ENCODE measurements at places on chromosomes 7 and 10.
A peak's percentile ranks its signal among the peaks of the same experiment; 100 is the strongest.

GRCh38 chr7:70733090-70733489, 398.9 kb upstream of the GALNT17 start:
- DNase-seq: no peak

- peak; percentile 59 for DNase-seq
These were observed 134.3 kb upstream of the PDE1C start for GRCh38 chr7:32204361-32205018.

DNA sequence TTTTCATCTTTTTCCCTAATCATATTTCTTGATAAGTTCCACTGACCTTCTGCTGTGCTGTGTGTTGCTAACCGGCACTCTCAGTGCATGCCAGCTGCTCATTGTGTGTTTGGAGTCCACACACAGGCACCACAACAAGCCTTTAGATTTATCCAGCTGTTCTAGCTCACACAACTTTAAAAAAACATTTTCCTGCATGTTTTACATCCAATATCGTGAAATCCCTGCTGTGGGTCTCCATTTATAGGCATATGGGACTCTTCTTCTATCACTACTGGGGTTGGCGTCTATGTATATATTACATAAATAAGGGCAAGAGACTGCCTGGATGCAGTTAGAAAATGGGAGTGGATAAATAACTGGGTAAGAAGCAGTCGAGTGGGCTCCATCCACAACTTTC, 183.6 kb upstream of the ADARB2 start:
- DNase-seq: no peak

DNA sequence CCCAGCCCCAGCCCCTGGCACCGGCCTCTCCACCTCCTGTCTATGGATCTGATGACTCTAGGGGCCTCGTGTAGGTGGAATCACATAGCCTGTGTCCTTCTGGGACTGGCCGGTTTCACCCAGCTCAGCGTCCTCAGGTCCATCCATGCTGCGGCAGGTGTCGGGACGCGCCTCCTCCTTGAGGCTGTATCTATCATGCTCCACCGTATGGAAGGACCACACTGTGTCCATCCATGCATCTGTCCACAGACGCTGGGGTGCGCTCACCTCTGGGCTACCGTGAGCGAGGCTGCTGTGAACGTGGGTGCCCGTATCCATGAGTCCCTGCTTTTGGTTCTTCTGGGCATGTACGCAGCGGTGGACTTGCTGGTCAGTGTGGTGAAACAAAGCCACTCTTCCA, 281.1 kb downstream of the MAD1L1 start:
- no peak for DNase-seq

- no peak for DNase-seq
These were observed 73.1 kb downstream of the TLL2 start for GRCh38 chr10:96440361-96441292.

DNA sequence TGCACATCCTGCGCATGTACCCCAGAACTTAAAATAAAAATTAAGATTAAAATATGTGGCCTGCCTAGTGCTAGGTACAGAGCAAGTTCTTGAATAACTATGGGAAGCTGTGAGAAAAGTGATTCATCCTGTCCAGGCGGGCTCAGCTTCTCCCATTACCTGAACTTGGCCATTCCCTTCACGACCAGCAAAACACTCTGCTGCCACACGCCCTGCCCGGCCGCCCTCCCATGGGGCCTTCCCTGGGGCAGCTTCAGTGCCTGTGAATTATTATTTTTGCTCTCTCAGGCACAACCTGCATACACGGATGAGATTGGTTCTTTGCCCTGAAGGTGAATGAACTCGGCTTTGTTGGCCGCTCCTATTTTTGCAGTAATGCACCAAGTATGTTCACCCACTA, 209.2 kb upstream of the SHH start:
- DNase-seq: no peak

DNA sequence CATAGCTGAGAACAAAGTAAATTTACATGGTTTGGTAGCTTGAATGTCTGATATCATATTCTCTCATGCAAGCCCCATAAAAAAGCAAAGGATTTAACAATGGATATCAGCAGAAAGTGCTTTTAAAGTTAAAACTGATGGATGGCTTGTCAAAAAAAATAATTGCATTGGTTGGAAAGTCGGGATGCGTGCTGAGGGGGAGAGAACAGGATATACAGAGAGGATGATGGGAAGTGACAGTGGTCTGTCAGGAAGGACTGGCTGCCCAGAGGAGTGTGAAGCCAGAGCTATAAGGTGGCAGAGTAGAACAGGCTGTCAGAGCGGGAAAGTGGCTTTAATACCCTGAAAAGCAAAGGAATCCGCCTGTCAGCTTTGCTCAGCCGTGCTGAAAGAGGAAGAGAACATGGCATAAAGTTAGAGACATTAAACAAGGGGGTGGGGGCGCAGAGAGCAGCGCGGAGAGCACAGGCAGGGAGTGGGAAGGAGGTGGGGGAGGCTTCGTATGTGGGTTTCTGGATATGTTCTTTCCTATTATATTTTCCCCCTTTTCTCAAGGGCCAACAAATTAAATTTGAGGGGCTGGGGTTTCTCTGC, 493.0 kb downstream of the LRMDA start:
- DNase-seq: no peak

DNA sequence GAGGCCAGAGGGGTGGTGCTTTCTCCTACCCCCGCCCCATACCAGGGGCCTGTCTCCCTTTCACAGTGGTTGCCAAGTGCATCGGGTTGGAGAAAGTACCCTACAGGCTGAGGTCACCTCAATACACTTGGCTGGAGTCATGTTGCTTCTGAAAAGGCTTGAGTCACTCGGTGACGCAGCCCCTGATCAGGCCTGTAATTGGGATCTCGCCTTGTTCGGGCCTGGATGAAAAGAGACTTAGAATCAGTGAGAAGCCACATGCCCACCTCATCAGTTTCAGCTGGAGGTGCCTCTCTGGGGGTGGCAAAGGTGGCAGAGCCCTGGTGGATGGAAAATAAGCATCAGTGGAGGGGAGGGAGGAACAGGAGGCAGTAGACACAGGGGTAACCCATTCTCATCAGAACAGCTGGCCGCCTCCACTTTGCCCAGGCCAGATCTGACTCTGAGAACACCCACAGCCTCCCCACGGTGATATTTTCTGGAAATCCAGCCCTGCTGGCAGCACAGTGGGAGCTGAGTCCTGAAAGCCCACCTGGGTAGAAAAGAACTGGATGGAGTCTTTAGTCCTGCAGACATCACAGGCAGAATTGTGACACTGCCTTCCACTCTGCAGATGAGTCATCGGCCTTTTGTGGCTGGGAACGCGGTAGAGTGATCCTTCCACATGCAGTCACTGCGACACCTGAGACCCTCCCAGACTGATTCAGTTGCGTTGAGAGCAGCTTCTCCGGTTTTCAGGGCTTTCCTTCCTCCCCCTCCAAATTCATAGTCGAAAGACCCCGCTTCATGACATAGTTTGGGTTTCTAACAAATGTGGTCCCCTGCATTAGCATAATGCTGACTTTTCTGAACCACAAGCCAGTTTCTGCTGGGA, 108.0 kb downstream of the GRK5 start:
- DNase-seq: peak; percentile 46

DNA sequence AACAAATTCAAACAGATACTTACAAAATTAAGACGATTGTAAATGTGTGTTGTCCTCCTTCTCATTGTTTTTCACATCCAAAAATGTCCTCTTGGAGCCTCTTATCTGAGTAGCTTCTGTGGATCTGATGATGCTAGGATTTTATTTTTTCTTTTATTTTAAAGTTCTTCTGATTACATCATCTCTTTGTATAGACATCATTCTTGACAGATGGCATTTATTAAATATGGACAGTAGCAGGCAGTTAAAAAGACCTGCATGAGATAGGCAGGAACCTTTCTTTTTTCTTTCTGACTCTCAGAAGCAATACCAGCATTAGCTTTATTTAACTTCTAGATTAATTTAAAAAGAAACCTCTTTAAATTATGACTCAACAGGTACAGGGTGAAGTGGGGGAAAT, at the start of gene RPA3:
Gene RPA3, minus strand, starts transcription at position 116 of the 400 bp plus-strand sequence. CDS start 78,189 bp downstream, outside the sequence.
- DNase-seq: no peak

GRCh38 chr10:70595566-70596016, 7.0 kb downstream of the PRF1 start:
- DNase-seq: no peak

DNA sequence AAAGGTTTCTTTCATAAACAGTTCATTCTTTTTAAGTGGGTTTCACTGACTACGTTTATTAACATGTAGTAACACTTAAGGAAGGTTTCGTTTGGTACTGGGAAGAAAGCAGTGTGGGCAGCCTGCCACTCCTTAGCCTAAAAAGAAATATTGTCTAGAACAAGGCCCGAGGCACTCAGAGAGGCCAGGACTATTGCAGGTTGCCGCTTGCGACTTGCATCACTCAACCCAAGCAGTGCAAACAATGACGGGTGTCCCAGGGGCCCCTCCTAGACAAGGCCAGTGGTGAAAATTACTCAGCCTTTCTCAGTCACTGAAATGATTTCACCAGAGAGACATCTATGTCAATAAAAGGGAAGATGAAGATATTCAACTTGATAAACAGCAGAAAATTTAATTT, 243.9 kb downstream of the SNX13 start:
- no peak for DNase-seq

DNA sequence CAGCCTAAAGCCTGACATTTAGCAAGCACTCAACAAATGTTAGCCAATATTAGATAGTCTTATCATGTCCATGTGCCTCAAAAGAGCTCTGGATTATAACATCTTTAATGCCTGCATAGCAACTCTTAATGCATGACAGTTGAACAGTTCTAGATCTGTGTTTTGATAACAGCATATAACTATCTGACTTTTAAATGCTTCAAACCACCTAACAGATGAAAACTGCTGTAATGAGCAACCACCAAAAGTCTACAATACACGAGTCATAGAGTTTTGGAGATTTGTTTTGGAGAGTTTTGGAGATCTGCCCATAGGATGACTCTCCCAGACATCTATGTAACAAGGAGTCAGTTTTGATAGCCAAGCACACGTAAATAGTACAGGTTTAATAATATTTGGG, 227.3 kb downstream of the TWIST1 start:
- DNase-seq: no peak

GRCh38 chr10:78774614-78774998, 294.2 kb upstream of the ZMIZ1 start:
- no peak for DNase-seq

DNA sequence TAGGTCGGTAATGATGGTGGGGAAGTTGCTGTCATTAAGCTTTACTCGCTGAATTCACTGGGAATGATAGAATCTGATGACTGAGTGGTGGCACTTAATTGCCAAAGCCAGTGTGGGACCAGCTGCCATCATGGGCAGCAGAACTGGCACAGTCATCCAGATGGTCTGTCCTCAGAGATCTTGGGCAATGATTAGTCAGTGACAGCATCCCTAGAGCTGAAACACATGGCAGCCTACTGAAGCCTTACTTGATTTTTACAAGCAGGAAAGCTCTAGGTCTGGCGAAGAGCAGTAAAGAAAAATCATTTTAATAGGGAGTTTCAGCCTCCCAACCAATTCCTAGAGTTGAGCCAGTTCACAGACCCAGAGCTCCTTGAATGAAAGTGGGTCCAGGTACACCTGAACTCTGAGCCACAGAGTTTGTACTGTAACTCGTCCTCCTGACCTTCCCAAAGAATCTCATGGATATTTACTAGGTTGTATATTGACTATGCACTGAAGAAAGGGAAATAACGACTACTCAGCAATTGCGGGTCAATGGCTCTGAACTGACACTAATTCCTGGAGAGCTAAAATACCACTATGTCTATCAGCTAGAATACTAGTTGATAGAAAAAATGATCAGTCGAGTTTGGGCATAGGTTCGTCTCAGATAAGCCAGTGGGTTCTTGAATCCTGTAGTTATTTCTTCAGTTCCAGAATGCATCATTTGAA, 4.4 kb upstream of the ASB13 start:
- no peak for DNase-seq

- DNase-seq: no peak
These were observed 94.0 kb downstream of the SLC37A3 start for GRCh38 chr7:140304191-140304799.

DNA sequence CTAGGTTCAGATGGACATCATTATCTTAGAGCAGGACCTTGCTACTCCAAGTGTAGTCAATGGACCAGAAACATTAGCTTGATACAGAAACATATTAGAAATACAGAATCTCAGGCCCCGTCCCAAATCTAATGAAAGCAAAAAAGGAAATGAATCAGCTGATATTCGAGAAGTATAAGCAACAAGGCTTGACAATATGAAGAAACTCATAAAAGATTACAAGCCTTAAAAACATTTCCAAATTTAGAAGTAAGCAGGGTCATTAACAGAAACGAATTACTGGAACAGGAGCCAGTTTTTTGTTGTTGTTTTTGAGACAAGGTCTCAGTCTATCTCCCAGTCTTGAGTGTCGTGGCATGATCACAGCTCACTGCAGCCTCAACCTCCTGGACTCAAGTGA, 40.5 kb upstream of the GSAP start:
- no peak for DNase-seq

DNA sequence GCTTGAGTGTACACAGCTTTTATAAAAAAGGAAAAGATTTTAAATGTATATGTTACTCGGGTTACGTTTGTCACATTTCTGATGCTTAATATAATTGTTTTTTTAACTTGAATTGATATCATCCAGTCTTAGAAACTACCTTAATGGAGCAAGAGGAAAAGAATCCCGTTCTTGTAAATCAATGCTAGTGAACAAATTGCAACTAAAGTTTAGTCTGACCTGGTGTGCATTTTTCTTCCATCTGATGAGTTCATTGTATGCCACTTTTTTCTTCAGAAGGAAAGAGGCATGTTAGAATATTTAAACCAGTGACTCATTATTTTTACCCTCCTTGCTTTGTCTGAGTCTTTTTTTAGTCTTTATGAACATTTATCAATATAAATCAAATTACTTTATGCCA, 34.7 kb downstream of the NET1 start:
- no peak for DNase-seq

DNA sequence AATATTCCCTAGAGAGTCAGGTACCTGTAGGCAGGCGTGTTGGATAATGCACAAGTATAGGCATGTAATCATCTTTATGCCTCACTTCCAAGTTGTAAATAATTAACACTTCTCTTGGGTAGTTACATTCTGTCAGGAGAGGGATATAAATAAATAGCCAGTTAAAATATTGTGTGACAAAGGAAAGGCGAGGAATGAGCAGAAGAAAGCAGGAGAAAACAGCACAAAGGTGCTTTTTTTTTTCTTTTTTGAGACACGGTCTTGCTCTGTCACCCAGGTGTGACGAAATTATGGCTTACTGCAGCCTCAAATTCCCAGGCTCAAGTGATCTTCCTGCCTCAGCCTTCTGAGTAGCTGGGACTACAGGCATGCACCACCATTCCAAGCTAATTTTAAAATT, 99.2 kb upstream of the LYZL2 start:
- no peak for DNase-seq

- DNase-seq: no peak
These were observed 13.1 kb downstream of the TAS2R41 start for GRCh38 chr7:143490717-143491306.

- DNase-seq: no peak
These were observed 53.7 kb downstream of the LRRC17 start for GRCh38 chr7:102966465-102966864.

GRCh38 chr10:73997461-73997786, 492 bp upstream of the VCL start:
- no peak for DNase-seq

GRCh38 chr10:99784016-99784726, 1.7 kb downstream of the ABCC2 start:
- no peak for DNase-seq
